GM12878 (cell line): ENCODE measurements at places on chromosomes 5 and 9.

DNA sequence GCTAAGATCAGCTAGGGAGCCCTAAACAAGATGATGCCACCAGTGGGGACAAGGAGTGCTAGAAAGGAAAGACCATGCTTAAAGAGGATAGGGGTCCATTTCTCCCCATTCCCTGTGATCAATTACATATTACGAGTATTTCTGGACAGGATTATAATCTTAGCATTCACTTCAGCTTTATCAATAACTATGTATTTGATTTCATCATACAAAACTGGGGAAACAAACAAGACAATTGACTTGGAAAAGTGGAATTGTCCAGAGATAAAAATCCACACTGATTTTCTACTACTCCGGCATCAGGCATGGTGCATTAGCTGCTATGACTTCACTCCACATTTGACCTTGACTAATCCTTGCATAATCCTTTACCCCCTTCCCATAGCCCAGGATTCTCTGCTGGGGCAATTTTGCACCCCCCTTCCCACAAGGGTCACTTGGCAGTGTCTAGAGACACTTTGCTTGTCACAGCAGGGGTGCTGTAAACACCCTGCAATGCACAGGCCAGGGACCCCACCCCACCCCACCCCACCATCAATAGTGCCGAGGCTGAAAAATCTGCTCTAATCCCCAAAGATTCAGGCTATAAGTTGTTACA is 29.9 kb upstream of the UBE2QL1 start:
- DNase-seq, result no peak

- no peak for DNase-seq
These were observed 19.3 kb downstream of the NFIB start for GRCh38 chr9:14294659-14295058.

- DNase-seq, result no peak
These were observed 105.9 kb downstream of the DMXL1 start for GRCh38 chr5:119176785-119177184.

DNA sequence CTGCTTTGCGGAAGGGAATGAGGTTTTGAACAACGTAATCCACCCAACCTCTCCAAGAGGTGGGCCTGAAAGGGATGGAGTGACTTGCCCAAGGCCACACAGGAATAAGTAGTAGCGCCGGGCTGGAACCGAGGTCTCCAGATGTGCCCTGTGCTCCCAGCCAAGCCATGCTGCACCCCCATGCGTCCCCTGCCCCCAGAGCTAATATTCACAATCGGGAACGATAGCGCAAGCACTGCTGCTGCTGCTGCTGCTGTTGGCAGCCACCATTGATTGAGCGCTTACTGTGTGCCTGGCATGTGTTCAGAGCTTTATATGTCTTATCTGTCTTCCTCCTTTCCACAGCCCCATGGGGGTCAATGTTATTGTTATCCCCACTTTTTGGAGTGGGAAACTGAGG is 43.9 kb downstream of the AMBP start:
- DNase-seq, result no peak

GRCh38 chr9:127825319-127826051 is 22.8 kb downstream of the FPGS start:
- DNase-seq, result no peak

GRCh38 chr9:99782962-99783718 is 38.5 kb upstream of the NR4A3 start:
- no peak for DNase-seq

GRCh38 chr5:38207343-38207742 is 51.0 kb upstream of the EGFLAM start:
- DNase-seq, result no peak

DNA sequence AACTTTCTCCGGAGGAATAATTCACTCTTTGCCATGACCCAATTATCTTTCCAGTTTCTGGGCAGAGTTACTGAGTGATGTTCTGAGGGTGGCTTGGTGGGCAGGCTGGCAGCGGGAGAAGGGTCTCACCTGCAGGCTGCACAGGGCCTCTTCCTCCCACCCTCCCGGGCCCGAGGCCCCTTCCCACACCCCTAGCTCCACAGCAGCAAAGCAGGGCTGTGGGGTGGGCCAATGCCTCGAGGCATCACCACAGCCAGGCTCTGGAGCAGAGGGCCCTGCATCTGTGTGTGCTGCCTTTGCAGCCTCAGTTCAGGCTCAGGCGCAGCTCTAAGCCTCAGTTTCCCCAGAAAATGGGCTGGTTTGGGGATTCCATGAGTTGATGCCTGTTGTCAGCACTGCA is 120.2 kb upstream of the FOXD4L5 start:
- DNase-seq, result no peak

- DNase-seq, result no peak
These were observed 22.9 kb upstream of the CAVIN4 start for GRCh38 chr9:100554935-100555401.

DNA sequence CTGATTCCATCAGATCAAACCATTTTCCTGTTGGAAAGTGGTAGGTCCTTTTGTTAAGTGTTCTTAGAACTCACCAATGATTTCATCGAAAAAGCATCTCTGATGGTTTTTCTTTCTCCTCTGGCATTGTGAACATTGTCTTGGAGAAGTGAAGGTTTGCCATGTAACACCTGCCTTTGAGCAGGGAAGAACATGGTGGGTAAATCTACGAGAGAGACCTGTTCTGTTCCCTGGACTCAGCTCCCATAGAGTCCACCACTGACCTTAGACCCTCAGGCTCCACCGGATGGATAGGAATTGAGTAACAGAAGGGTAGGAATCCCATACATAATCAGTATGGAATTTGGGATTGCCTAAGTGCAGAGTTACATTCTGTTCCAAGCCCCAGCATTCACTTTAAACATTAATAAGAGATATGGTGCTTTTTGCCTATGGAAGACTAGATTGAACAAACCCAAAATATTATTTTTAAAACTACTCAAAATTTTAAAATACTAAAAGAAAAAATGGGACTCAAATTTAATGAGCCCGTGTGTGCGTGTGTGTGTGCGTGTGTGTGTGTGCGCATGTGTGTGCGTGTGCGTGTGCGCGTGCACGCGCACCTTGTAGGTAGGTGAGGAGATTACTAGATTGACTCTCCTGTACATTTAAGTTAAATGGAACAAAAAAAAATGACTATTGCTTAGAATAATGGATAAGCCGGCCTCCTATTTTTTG is 92.0 kb downstream of the C9orf152 start:
- no peak for DNase-seq

DNA sequence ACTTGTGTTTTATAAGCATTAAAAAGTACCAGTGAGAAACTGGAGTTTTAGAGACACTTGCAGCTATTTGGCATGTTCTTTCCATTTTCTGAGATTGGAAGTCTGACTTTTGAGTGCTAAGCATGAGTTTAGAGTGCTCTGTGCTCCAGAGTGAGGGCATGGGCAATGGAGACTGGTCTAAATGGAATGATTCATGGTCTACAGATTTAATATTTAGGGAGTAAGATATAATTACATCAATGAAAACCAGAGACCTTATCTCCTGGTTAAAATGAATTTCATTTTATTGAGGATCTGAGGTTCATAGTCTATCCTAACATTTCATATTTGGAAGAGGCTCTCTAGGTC is 135.9 kb upstream of the RPS23 start:
- DNase-seq, result no peak

- DNase-seq, result peak; percentile 40
These were observed 121.6 kb downstream of the TLR4 start for GRCh38 chr9:117825609-117826347.
